Stimulated activated memory B cell treated with anti-CD40 and anti-IgM and Interleukin-4, amounts not matched to agents 10 μg/mL and 1 μg/mL and 100 μg/mL, for 72 hours (primary cell): ENCODE measurements at places on chromosomes 2 and 18.
A peak's percentile ranks its signal among the peaks of the same experiment; 100 is the strongest.

DNA sequence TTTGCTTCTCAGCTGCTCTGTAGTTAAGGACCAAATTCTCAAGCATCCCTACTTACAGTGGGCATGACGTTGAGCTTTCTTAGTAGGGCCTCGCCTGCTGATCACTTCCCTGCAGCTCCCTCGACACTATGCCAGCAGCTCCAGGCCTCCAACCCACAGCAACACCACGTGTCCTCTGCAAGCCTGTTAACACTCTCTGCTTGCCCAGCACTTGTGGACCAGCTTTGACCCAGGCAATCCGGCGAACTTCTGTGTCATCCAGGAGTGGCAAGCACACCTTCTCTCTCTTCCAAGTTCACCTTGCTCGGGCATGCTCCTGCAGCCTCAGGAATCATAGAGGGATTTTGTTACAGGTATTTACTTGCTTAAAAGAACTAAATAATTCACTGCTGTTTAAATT lies 138.6 kb upstream of the FHL2 start:
- ATAC-seq: no peak

DNA sequence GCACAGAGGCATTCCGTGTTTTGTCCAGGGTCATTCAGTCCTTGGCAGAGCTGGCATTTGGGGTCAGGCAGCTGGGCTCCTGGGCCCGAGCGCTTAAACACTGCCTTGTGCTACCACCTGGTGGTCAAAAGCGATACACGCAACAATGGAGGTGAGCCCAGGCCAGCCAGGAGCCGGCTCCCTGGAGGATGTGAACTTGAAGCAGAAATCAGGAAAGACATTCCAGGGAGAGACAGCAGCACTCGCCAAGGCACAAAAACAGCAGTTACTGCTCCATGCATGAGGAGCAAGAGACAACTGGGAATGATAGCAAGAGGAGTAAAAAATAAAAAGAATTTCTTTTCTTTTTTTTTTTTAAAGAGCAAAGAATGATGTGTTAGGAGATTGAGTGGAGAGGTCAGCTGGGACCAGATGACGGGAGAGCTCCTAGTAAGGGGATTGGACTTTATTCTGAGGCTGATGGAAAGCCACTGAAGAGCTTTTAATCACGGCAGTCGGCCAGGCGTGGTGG lies 20.7 kb downstream of the SCYGR8 start:
- peak; percentile 75 for ATAC-seq

- no peak for ATAC-seq
Measured at GRCh38 chr2:866009-866680, 84.5 kb upstream of the SNTG2 start.

DNA sequence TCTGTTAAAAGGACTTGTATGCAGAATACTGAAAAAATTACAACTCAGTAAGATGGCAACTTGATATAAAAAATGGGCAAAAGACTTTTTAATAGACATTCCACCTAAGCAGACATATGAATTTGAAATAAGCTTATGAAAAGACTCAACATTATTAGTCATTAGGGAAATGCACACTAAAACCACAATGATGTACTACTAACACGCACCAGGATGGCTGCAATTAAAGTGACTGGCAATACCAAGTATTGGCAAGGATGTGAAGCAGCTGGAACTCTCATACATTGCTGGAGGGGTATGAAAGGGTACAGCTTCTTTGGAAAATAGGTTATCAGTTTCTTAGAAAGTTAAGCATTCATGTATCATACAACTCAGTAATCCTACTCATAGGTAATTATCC lies 3.2 kb upstream of the ENOSF1 start:
- no peak for ATAC-seq

DNA sequence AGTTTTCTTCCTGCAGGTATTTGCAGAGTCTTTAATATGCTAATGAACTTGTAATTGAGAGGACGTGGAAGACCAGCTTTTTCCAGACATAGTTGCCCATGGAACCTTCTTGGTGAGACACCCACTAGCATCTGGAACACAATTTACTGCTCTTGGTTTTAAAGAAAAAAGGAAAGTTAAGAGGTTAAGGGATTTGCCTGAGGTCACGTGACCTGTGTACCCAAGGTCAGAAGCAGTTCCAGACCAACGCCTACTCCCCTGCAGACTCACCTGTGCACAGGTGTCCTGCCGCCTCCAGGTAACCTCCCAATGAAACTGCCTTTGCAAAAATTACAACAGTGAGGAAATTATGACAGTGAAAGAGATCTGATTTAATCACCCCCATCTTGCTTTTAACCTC lies 172.7 kb downstream of the ANAPC1 start:
- no peak for ATAC-seq

- ATAC-seq: no peak
Measured at GRCh38 chr18:48835119-48835518, 115.6 kb downstream of the SMAD7 start.

- no peak for ATAC-seq
Measured at GRCh38 chr2:187415449-187415848, 32.6 kb downstream of the CALCRL start.

DNA sequence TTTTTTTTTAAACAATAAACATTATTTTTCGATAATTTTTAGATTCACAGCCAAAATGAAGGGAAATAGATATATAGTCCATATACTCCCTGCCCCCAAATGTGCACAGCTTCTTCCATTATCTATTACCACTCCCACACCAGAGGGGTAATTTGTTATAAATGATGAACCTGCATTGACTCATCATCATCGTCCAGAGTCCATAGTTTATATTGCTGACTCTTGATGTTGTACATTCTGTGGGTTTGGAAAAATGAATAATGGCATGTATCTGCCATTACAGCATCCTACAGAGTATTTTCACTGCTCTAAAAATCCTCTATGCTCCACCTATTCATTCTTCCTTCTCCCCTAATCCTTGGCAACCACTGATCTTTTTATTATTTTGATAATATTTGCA lies 121.5 kb downstream of the LTBP1 start:
- ATAC-seq: no peak

DNA sequence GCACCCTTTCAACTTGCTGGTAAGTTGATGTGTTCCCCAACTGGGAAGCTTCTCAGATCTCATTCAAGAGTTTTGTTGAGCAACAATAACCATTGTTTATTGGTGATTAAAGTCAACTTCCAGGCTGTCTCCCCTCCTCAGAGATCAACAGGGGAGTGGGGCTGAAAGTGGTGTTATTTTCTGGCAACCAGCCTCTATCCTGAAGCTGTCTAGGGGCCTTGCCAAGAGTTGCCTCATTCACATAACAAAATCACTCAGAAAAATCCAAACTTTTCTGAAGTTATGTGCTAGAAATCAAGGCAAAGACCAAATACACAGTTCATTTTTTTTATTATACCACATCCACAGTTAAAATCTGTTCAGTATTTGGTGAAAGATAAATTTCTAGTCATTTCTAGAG lies 788.4 kb downstream of the LRRTM4 start:
- ATAC-seq: no peak

DNA sequence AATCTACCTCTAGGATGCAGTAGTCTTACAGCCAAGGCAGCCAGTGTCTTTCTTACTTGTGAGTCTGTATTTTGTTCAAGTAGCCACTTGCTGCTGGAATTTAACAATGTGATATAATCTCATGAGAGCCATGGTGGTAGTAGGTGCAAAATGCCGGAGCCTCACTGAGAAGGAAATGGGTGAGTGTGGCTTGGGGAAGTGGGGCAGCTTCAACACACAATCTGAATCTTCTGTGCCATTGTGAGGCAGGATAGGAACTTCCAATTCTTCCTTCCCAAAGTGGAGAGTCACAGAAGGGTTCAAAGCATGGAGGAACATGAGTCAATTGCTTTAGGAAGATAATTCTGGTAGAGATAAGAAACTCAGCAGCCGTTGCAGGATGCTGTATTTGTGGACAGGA lies 158.7 kb upstream of the APCDD1 start:
- ATAC-seq: no peak

DNA sequence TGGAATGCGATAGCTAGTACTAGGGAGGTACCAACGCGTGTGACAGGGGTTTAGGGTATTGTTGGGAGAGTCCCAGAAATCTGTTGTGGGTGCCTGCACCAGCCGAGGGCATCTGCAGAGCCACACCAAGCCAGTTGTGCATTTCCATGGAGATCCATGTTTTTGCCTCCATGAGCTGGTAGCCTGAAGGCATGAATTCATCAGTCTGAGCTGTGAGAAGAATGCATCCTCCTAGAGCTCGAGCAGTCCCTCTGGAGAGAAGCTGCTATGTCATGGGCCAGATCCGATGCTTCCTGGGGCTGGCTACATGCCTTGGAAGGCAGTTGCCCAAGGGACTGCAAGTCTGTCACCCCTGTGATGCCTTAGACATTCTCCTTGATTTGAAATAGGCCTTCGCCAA lies 57.9 kb downstream of the LIPG start:
- no peak for ATAC-seq

GRCh38 chr2:28296243-28296642 lies 96.4 kb upstream of the FOSL2 start:
- no peak for ATAC-seq

GRCh38 chr2:6077585-6077984 lies 385.4 kb downstream of the SOX11 start:
- no peak for ATAC-seq

DNA sequence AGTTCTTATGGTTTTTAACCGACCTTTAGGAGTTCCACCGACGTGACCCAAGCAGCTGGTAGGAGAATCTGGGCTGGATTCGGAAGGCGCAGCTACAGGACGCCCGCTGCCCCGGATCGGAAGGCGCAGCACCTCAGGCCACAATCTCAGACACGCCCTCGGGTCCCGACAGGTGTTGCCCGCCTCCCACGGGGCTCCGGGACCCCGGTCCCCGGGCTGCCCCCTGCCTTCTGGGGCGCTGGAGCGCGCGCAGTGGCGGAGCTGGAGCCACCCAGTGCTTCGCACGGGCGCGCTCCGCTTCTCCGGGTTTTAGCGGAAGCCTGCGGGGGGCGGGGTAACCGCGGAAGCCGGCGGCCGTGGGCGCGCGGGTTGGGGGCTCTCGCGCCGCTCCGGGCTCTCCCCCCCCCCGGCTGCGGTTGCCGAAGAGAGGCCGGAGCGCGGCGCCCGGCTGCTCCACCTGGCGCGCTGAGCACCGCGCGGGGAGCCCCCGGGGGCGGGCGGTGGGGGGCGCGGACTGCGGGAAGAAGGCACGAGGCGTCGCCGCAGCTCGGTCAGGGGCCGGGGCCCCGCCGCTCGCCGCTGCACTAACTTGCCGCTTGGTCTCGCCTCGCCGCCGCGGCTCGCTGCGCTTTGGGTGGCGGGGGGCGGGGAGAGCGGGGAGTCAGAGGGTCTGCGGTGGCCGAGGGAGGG lies 718.8 kb downstream of the DPP10 start:
- no peak for ATAC-seq

DNA sequence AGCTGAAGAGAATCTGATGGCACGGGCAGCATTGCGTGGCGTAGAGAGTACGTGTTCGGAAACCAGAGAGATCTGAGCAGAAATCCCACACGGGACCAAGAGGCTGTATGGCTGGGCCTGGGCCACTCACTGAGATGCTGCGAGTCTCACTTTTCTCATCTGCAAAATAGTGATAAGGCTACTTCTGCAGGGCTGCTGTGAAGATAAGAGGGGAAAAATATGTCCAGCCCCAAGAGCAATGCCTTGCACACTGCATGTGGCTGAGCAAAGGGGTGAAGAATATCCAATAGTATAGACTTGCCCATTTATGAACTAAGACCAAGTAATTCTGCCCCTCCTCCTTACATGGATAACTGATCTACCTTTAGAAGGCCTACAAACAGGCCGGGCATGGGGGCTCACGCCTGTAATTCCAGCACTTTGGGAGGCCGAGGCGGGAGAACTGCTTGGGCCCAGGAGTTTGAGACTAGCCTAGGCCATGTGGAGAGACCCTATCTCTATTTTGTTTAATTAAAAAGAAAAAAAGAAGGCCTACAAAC lies 3.1 kb downstream of the FECH start:
- ATAC-seq: no peak

- ATAC-seq: no peak
Measured at GRCh38 chr2:158181171-158181570, 79.5 kb downstream of the UPP2 start.

- ATAC-seq: no peak
Measured at GRCh38 chr2:173830170-173830569, 135.0 kb downstream of the SP3 start.

GRCh38 chr2:221553333-221553732 lies 18.8 kb downstream of the EPHA4 start:
- no peak for ATAC-seq

GRCh38 chr18:2958819-2959298 lies 54.1 kb downstream of the LPIN2 start:
- ATAC-seq: peak; percentile 46

- no peak for ATAC-seq
Measured at GRCh38 chr2:112542984-112543661, 858 bp downstream of the POLR1B start.

DNA sequence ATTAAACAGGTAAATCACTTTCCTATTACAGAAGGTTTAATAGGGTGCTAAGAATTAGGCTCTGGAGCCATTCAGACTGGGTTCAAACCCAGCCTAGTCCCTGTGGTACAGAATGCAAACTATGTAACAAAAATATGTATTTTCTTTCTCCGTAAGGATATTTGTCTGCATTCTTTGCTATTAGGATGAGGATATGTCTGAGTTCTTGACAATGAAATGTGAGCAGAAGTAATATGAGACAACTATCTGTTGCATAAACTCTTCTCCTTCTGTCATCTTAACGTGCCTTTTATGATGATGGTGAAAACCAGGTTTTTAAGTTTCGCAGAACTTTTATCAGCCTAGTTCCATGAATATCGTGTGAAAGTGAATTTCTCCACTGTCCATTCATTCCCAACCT lies 1129.1 kb upstream of the ZEB2 start:
- no peak for ATAC-seq

- no peak for ATAC-seq
Measured at GRCh38 chr2:201956361-201956760, 77.3 kb upstream of the FZD7 start.

DNA sequence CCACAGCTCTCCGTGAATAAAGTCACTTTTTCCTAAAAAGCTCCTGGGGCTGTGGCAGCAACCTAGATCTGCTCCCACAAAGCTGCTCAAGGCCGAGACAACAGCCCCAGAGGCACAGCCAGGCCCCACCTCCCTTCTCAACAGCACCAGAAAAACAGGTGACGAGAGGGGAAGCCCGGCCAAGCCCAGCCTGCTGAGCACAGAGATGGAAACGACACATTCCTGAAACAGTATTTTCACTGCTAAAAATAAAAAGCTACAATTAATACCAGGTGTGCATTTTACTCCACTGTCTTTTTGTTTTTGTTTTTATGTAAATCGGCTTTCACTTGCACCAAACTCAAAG lies 199.3 kb downstream of the HDAC4 start:
- ATAC-seq: no peak

- no peak for ATAC-seq
Measured at GRCh38 chr2:163953390-163953907, 217.6 kb upstream of the FIGN start.
